ENCODE measurements at places on chromosomes 16 and 17.

GRCh38 chr17:27764589-27764988 lies 35.7 kb downstream of the NOS2 start:
- no peak for DNase-seq

- no peak for DNase-seq
Observed at GRCh38 chr17:80189611-80190010, 19.8 kb downstream of the CARD14 start.

- DNase-seq: no peak
Observed at GRCh38 chr17:13759518-13760335, 158.0 kb upstream of the HS3ST3A1 start.

DNA sequence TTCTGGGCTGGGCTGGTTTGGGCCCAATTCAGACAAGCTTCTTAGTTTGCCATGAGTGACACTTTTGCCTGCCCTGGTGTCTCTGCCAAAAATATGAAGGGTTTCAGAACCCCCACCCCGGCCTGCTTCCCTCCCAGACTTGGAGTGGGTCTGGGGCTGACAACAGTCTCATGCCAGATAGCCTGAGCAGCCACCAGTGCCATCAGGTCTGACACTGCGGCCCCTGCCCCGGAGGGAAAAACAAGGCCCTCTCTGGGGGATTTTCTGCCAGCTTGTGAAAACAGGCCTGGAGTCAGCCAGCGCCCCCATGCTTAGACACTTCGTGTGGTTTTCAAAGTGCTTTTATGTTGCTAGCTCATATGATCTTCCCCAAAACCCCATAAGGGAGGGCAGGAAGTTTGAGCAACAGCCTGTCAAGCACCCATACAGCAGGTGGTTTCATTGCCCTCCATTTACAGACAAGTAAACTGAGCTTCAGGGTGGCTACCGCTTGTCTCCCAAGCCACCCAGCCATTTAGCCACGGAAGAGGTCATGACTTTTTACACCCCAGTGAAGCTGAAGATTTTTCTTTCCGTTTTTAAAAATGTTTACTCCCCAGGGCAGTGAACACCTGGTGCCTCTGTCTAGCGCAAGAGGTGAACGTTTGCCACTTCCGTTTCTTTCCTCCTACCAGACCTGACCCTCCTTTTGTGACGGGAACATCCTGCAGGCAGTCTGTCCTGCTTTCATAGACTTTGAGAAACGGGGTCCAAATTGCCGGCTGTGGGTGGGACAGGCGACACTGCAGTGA lies 300.6 kb downstream of the SEC14L1 start:
- peak; percentile 77 for DNase-seq

- no peak for DNase-seq
Observed at GRCh38 chr16:52066962-52067361, 480.0 kb downstream of the TOX3 start.
